ENCODE measurements at places on chromosomes 1 and 21.

GRCh38 chr21:44513389-44514217, 26.4 kb downstream of the KRTAP10-1 start:
- DNase-seq, result no peak

DNA sequence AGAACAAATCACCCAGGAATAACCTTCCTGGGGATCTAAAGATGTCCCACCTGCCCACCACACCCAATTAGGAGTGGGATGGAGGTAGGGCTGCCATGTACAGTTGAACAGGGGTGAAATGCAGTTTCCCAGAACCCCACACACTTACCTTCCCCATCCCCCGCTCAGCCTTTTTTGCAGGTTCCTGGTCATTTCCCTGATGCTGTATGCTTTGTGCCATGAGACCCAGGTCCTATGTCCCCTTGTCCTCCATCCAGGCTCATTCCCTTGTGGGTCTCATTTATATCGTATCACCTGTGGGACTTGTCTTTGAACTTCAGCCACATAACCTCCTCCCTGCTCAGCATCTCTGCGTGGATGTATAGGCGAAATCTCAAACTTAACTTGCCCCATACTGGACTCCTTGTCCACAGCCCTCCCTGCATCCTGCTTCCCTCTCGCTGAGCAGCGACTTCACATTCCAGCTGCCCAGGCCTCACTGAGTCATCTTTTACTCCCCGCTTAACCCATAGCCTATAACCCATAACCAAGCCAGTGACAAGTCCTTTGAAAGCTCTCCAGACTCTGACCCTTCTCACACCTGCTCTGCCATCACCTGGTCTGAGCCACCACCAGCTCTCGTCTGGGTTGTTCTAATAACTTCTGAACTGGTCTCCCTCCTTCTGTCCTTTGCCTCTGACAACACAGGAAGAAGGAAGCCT, 4.7 kb downstream of the LDLRAD2 start:
- peak; percentile 65 for DNase-seq

DNA sequence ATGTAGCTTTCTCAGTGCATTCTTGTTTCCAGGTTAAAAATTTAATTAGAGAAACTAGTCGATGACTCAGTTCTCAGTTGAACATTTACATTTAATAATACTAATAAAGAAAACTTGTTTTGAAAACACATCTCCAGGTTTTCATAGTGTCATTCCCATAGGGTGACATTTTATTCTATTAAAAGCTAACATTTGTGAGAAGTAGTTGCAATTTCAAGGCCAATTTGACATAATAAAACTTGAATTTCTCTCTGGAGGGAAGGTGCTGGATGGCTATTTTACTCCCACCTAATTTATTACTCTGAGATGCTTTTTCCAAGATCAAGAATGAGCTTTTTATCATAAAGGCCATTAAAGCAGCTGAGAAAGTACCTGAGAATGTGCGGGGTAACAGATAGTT, 16.6 kb downstream of the HUNK start:
- no peak for DNase-seq

- DNase-seq, result no peak
These were observed 53.4 kb upstream of the PTGFR start for GRCh38 chr1:78437396-78437795.

DNA sequence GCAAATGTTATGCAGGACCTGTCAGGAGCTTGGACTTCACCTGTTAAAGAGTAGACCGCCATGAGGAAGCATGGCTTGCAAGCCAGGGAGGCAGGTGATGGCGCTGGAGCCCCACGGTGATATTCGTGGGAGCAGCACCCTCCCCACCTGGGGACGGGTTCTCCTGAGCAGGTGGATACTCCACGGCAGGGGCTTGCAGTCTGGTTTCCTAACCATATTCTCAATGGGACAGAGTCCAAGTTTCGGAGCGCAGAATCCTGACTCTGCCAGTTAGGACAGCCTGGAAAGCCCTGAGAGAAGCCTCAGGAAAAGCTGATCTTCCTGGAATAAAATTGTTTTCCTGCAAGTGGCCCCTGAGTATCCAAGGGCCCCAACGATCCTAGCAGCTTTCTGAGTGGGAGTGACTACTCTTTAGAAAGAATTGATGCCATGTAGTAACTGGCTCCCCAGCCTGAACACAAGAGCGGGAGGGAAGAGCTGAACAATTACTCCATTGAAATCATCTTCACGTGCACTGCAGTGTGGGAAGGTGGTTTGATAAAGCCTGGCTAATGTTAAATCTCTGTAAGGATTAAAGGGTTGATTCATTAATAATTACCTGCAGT, 146.3 kb upstream of the RAB4A start:
- DNase-seq, result peak; percentile 4

GRCh38 chr1:65894738-65895605, 102.3 kb downstream of the PDE4B start:
- no peak for DNase-seq

GRCh38 chr1:177969825-177970371, at the start of gene SEC16B:
Gene SEC16B, minus strand, starts transcription at chr1:177970058. Its CDS starts 2,077 bp downstream, at chr1:177967981.
- DNase-seq, result no peak

DNA sequence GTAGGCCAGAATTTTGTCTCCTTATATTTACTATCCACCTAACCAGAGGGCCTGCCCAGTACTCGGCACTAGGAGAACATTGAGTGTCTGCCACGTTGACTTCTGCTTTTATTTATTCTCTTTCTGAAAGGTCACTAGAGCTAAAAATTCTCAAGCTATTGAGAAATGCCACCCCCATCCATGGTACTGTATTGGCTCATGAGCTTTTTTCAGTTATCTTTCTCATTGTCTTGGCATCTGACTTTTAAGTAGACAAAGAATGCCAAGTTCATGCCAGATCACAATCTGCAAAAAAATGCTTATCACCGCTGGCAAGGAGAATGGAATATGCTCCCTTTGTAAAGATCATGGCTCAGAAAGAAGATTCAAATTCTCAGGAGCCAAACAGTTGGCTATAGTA, 49.8 kb upstream of the MROH9 start:
- no peak for DNase-seq

GRCh38 chr1:58257003-58257402, 289.5 kb downstream of the OMA1 start:
- DNase-seq, result no peak

DNA sequence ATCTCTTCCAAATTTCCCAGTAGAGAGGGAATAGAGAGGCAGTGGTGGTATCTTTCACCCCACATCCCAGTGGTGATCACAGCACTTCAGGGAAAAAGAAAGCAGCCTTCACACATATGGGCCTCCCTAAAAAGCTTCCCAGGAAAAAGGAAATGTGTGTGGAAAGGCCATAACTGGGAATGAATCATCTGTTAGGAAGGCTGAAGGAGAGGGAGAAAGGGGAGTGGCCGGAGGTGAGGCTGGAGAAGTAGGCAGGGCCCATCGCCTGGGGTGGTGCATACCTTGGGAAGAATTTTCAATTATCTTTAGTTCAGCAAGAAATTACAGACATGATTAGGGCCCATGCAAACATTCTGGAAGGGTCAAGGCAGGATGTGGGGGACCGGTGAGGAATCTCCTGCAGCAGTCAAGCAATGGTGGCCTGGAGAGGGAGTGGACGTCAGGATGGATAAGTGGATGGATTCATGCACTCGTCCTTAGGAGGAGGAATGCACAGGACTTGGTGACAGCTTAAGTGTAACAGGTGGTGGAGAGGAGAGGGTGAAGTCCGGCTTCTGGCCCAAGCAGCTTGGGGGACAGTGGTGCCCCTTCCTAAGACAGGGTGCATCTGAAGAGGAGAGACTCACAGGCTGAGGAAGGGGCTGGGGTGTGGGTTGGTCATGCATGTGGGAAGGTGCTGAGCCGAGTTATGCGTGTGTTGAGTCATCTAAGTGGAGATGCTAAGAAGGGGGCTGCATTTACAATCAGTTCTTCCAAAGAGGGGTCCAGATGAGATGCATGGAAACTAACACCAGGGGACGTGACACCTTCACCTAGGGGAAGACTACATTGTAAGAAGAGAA, 17.9 kb downstream of the HIVEP3 start:
- peak; percentile 75 for DNase-seq

- DNase-seq, result no peak
These were observed 52.3 kb upstream of the DUSP10 start for GRCh38 chr1:221794079-221794670.

DNA sequence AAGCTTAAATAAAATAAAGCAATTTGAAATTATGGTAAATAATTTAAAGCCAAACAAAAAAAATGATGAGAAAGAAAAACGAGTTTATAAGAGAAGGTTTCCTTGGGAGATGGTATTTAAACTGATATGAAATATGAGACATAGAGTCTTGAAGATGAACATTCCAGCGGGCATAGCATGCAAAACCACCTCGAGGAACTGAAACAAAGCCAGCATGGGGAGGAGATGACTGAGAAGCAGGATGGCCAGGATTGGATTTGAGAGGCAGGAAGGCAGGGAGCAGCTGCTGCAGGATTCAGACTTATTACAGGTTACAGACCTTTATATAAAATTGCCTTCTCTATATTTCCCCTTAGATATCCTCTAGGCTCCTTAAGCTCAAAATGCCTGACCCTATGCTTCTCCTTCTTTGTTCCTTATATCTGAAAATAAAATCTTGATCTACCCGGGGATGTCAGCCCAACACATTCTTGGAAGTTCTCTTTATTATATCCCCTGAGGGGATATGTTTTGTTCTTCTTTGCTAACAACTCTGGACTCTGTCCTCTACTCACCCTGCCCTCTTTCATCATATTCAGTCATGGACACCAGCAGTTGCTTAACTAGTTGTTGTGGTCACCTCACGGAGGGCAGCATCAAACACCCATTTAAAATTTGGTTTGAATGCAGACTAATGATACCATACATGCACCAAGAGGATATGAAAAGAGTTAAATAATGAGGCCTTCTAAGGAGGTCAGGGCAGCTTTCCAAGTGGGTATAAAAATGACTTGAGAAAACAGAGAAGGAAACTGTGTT, 719.1 kb upstream of the B3GALT2 start:
- no peak for DNase-seq

DNA sequence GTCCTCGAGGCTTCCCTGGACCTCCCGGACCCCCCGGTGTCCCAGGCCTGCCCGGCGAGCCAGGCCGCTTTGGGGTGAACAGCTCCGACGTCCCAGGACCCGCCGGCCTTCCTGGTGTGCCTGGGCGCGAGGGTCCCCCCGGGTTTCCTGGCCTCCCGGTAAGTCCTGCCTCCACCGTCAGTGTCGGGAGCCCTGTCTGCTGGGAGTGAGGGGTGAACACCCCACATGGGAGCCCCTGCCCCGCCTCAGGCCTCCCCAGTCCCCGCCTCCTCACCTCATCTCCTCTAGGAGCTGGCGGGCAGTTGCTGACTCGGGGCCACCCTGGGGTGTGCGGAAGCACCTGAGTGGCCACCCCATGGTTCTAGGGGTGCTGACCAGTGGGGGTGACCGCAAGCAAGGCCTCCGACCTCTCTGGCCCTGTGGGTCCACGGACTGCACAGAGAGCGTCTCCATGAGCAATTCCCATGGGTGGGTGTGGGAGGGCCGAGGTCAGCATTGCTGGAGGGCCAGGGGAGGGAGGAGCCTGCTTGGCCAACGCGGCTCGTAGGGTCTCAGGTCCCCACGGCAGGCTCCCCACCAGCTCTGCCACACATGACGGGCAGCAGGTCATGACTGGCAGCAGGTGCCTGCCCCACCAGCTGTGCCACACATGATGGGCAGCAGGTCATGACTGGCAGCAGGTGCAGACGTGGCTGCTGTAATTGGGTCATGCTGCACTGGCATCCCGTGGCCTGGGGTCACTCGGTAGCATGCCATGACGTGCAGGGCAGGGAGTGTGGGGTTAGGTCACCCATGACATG, 61.3 kb downstream of the SLC19A1 start:
- DNase-seq, result no peak

- no peak for DNase-seq
These were observed 101.8 kb downstream of the ADARB1 start for GRCh38 chr21:45176141-45176540.

GRCh38 chr1:37865348-37866120, 6.1 kb upstream of the MTF1 start:
- no peak for DNase-seq

GRCh38 chr1:31497601-31498000, 78.7 kb upstream of the TINAGL1 start:
- DNase-seq, result no peak

GRCh38 chr1:18599704-18600103, 30.9 kb upstream of the PAX7 start:
- DNase-seq, result no peak

DNA sequence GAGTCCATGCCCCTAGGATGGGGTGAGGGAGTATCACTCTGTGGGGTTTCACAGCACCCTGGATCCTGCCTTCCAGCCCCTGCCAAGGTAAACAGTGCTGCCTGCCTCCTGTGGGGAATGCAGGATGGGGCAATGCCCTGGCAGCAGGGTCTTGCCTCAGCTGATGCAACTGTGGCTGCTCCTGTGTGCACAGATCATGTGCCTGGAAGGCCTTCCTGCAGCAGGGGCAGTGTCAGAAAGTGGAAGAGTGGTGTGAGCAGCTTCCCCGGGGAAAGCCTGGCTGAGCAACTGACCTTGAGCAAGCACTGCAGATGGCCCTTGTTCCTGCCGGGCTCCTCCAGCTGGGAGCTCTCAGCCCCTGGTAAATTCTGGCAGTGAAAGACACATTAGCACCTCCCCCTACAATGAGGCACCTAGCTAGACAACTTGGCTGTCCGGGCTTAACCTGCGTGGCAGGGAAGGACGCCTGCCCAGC, 9.9 kb downstream of the TOR3A start:
- DNase-seq, result no peak

GRCh38 chr1:182061594-182061993, at the start of gene ZNF648:
Gene ZNF648, minus strand, starts transcription at chr1:182061712. Its CDS starts 3,702 bp downstream, at chr1:182058010.
- no peak for DNase-seq

DNA sequence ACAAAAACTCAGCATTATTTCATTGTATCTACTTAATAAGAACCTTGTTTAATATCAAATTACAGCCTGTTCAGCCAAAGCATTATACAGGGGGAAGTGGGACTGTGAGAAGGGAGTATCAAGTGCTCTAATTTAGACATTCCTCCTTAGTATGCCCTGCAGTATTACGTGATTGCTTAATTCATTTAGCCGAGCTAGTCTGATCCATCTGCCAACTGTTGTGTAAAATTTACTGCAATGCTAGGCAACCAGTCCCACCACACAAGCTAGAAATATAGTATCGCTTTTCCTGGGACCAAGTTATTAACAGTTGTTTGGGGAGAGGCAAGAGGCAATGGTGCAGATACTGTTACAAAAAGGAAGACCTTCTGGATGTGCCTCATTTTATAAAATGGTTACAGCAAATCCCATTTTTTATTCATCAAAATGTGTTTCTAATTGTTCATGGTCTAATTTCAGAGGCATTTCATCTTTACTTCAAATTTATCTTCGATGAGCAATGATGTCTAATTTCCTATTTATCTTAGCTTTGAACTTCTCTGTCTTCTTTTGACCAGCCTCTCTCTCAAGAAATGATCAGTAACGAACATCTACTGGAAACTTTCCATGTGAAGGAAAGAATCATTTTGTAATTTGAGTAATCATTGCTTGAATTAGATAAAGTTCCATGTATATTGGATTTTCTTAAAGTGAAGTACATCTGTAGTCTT, 283.3 kb downstream of the DUSP10 start:
- DNase-seq, result no peak

DNA sequence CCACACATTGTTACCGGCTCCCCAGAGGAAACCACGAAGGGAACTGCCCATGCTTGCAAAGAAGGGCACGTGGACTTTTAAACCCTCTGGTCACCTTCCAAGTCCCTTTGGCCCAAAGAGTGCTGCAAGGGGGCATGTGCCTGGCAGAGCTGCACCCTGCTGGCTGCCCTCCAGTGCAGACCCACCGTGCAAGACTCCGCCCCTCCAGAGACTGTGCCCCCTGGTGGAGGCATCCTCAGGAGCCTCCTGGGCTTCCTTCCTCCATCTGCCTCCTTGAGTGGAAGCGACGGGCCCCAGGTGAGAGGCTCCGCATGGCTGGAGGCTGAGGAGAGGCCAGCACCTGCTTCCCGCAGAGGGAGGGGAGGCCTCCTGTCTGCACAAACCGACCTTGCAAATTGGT, 100.6 kb downstream of the CRYAA start:
- peak; percentile 20 for DNase-seq
